ENCODE measurements at places on chromosomes 4 and X.

GRCh38 chrX:129161108-129161507 is 362.2 kb downstream of the SMARCA1 start:
- no peak for DNase-seq

- no peak for DNase-seq
Observed at GRCh38 chr4:183132865-183133264, 33.8 kb downstream of the WWC2 start.

DNA sequence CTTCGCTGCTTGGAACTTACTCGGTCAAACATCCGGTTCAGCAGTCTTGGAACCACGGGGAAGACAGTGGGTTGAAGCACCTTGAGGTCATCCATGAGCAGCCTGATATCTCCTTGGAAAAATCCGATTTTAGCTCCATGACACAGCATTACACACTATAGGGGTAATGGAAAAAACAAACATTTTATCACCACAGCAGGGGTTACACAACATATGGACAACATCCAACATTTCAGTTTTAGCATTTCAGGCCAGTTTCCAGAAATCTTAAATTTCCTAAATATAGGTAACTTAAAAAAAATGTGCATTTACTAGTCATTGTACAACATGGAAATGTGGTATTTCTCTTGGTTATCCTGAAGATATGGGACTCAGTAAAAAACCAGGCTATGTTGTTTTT is 34.4 kb upstream of the CENPU start:
- no peak for DNase-seq

- no peak for DNase-seq
Observed at GRCh38 chr4:114383721-114384120, 214.9 kb upstream of the UGT8 start.

DNA sequence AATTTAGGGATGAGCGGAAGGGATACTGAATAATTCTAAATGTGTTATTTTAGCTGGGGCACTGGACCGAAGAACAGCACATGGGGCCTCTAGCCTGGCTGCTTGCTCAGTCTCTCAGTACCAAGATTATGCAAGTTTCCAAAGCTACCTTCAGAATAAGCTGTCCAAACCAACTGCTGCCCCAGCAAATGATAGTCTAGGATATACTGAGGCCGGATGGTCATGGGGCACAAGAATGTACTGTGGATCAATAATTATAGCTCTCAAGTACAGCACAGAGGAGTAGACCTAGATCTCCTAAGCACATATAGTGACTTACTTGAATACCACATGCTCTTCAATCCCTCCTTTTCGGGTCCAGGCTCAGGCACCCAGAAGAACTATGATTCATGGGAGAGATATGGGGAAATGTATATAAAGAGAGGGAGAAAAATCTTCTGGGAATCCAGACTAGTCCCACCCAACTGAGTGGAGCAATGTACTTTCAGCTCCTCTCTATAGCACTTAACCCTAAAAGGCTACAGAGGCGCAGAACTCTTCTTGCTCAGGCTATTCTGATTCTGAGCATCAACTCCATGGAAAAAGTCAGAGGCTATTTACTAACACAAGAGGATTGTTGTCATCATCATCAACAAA is 160.3 kb upstream of the GPC4 start:
- DNase-seq: no peak

GRCh38 chr4:119286377-119287002 is 35.4 kb downstream of the FABP2 start:
- DNase-seq: no peak

DNA sequence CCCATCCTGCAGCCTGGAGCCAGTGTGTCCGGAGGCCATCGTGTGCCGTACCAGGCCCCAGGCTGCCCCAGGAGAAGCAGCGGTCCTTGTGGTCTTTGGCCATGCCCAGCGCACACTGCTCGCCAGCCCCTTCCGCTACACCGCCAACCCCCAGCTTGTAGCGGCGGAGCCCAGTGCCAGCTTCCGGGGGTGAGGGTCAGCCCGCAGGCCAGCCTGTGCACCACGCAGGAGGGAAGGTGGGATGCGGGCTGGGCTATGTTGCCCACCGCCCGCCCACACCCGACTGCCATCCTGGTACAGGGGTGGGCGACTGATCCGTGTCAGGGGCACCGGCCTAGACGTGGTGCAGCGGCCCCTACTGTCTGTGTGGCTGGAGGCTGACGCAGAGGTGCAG is 7.6 kb upstream of the SRPK3 start:
- no peak for DNase-seq

DNA sequence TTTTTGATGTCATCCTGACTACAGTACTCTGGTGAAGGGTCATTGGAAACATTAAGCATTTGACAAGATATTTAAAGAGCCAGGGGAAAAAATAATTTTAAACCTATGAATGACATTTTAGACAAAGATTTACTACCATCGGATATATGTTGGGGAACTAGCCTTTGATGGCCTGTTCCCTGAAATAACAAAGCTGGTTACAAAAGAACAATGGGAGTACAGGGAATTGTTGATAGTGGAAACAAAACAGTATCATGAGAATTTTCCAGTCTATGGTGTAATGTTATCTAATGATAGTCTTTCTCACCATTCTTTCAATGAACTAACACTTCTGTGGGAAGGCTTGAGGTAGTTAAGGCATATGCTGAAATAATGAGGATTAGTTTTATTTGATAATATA is 125.9 kb upstream of the KLHL4 start:
- DNase-seq: no peak

DNA sequence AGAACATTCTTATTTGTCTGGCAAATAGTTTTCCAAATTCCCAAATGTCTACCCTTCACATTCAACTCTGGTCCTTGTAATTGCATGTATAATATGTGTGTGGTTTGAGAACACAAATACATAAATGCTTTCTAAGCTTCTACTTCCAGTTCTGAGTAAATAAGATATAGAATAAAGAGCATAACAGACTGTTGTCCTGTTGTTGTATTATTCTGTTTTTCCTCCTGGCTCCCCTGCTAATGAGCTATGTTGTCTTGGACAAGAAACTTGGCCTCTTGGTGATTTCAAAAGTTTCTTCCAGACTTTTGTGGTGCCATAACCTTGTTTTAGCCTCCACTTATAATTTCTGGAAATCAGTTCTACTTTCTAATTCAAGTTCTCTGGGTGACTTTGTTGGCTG is 75.3 kb upstream of the USP38 start:
- DNase-seq: no peak

GRCh38 chr4:88196523-88197185 is 38.2 kb upstream of the ABCG2 start:
- no peak for DNase-seq

- DNase-seq: no peak
Observed at GRCh38 chr4:3699678-3700077, 66.5 kb upstream of the ADRA2C start.

GRCh38 chr4:76535603-76536372 is 100.8 kb downstream of the SHROOM3 start:
- no peak for DNase-seq

DNA sequence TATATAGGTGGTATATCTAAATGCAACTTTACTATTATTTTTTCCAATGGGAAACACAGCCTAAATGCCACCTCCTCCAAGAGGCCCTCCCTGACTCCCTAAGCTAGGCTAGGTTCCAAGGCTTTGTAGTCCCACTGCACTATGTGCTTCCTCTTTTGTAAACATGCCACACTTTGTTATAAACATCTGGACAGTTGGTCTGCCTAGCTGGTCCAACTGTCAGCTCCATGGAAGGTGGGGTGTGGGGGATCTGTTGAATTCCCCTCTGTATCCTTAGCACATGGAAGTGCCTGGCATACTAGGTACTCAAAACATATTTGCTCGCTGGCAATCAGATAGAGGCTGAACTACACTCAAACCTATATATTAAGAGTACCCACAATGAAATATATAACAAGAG is 63.4 kb downstream of the SLC9A7 start:
- DNase-seq: no peak

GRCh38 chr4:6875431-6875831 is 34.2 kb upstream of the TBC1D14 start:
- DNase-seq: no peak

- DNase-seq: no peak
Observed at GRCh38 chrX:30219372-30219771, 4.0 kb downstream of the MAGEB2 start.

DNA sequence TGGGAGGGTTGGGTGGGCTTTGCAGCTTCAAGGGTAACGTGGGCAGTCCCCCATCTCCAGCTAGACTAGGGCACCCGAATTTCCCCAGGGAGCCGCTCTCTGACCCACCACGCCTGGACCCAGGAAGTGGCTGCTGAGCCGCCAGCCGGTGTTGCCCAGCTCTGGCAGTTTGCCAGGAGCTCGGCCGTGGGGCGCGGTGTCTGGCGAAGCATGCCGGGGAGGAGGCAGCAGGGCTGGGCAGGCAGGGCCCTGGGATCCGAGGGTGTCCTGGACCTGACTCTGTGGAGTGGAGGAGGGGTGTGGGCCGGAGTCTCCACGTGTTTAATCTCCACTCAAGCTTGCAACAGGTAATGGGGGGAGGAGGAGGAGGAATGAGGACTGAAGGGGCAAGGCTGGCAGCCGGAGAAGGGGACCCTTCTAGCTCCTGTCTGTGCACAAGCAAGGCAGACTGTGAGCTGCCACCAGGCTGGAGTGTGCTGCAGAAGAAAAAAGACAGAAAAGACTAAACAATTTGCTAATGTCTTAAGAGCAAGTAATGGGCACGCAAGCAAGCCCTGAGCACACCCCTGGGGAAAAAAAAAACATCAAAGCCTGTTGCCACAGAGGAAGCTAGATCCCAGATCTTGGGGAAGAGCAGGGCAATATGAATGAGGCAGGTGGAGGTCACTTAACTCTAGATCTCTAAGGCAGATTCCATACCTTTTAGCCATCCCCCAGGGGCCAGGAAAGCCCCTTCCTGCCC is 2.4 kb downstream of the LONRF3 start:
- no peak for DNase-seq

DNA sequence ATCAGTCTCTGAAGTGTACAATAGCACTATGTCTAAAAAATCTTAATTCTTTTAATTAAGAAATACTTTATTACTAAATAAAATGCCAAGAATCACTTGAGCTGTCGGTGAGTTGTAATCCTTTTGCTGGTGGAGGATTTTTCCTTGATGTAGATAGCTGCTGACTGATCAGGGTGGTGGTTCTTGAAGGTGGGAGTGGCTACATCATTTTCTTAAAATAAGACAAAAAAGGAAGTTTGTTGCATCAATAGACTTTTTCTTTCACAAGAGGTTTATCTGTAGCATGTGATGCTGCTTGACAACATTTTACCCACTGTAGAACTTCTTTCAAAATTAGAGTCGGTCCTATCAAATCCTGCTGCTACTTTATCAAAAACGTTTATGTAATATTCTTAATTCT is 68.8 kb upstream of the ZC4H2 start:
- no peak for DNase-seq

DNA sequence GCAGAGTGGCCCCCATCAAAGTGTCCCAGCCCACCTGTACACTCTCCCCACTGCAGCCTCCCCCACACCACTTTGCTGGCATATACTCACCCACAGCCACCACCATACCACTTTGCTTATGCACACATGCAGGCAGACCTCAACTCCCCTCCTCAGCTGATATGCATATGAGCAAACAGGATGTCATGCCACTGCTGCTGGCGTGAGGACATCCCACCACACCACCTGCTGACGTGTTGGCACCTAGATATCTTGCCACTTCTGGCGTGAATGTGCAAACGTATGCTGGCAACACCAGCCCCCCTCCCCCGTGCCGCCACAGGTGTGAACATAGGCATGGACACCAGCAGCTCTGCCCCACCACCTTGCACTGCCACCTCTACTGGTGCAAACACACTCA is 22.4 kb upstream of the MAGEA8 start:
- DNase-seq: no peak

DNA sequence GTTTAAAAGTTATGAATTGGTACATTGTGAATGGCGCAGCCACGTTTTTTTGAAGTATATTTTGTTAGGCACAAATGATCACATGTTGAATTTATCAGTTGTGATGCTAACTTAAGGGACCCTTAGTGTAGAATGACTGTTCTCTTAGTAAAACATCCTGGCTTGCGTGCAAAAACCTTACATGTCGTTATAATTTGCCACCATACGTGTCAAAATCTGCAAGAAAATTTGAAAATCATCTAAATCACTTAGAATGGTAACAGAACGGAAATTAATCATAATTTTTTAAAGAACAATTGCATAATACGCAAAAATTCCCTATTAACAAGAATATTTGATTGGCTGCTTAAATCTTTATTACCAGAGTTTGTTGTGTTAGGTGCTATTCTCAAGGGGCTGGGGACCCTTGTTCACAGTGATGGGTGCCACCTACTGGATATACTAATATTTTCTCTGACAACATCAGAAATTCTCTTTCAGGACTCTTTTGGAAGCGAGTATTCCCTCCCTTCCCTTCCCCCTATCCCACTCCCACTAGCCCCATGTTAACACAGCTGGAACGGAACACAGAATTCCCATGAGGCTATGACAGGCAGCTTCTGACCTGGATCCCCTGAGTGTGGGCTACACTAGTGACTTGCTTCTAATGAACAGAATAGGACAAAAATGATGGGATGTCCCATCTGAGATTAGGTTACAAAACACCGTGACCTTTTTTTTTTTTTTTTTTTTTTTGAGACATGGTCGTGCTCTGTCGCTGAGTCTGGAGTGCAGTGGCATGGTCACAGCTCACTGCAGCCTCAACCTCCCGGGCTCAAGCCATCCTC is 71.8 kb downstream of the SUPT20HL2 start:
- DNase-seq: no peak

DNA sequence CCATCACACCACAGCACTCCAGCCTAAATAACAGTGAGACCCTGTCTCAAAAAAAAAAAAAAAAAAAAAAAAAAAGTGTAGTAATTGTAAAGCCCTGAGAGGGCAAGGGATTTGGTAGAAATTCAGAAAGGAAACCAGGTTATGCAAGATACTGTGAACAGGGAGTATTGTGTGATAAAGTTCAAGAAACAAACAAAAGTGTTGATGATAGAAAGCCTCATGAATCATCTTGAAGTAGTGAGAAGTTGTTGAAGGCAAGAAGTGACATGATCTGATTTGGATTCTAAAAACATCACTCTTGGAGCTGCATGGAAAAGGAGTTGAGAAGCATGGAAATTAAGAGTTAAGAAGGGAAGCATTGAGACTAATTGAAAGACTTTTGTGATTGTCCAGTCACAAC is 102.2 kb downstream of the RAP1GDS1 start:
- no peak for DNase-seq

- DNase-seq: no peak
Observed at GRCh38 chr4:82852751-82853285, 38.1 kb downstream of the SEC31A start.

All from stimulated activated CD4-positive, alpha-beta T cell treated with anti-CD3 and anti-CD28 coated beads, Interleukin-1b, Interleukin-23, amount 100 ng/mL, for 1 hour (primary cell).